ENCODE measurements at places on chromosomes 16 and 17.

DNA sequence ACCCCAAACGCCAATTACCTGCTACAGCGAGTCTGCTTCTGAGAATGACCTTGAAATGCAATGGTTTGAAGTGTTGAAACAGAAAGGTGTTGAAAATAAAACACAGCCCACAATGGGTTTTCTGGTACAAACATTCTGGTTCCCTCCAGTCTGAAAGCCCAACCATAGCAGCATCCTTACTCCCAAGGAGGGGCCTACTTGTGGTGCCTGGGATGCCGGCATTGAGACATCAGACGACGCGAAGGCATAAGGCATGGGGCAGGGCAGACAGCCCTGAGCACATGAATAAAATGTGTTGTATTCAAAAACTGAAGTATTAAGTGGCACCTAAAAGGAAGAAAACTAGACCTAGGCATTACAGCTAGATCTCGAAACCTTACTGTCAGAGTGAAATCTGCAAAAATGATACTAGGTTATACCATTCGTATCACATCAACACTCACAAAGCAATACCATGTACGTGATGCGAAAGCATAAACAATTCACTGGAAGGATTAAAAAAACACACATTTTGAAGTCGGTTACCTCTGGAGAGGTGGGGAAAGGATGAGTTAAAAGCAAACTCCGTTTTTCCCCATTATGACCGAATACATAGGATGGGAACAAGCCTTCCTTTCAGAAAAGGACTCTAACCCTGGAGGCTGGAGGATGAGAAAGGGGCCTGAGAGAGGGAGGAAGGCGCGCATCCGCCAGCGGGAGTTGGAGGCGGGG, 702 bp downstream of the NUDT21 start:
- no peak for DNase-seq

DNA sequence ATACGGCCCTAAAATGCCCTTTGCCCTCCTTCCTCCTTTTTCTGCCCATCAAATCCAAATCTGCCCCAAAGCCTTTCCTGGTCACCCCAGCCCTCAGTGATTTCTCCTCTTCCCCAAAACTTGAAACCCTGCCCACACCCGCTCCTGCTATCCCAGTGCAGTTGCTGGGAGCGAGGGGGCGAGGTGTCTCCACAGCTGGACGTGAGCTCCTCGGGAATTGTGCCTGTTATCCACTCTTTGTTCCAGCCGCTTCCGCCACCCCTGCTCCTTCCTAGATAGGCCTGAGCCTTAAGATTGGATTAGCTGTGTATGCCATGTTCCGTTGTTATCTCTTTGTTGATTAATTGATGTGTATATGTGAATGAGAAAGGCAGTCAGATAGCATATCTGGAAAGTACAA, 2.6 kb upstream of the KRT35 start:
- no peak for DNase-seq

GRCh38 chr17:77474292-77474988, 333.7 kb downstream of the SEC14L1 start:
- DNase-seq: no peak

GRCh38 chr17:31446195-31446967, 54.9 kb downstream of the RAB11FIP4 start:
- DNase-seq: no peak

- no peak for DNase-seq
These were observed 568.3 kb upstream of the ZFHX3 start for GRCh38 chr16:73616166-73616753.

- no peak for DNase-seq
These were observed 9.5 kb downstream of the GRB2 start for GRCh38 chr17:75396025-75396424.

DNA sequence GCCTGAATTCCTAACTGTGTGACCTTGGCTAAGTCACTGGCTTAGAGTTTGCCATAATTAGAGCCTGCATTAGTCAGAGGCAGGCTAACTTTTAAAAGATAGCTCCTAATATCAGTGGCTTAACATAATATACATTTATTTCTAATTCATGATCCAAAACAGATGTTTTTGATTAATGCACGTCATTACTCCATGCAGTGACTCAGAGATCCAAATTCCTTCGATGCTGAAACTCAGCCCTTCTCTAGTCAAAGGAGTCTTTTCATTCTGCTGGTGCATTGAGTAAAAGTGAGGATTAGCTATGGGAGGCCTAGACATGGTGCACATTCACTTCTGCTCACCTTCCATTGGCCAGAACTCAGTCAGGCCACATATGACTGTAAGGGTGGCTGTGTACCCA, 49.8 kb downstream of the IRX3 start:
- DNase-seq: no peak

DNA sequence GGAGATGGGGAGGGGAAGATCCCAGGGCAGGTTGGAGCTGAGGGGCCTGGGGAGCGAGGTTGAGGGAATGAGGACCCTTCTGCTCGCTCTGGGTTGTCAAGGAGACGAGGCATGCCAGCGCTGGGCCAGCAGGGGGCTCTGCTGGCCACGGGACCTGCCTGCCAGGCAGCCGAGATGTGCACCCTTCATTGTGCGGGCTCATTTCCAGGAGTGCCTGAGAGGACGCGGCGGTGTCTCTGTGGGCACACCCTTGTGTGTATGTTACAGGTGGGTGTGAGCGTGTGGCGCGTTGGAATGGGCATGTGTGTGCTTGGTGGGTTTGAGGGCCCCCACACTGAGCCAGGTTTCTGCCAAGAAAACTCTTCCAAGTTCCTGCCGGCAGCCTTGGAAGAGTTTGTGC, 15.9 kb downstream of the ARHGAP23 start:
- no peak for DNase-seq

- no peak for DNase-seq
These were observed 3.8 kb downstream of the FAM83G start for GRCh38 chr17:19000531-19001325.

GRCh38 chr17:50790618-50791017, 23.3 kb upstream of the ANKRD40CL start:
- no peak for DNase-seq

GRCh38 chr17:20955427-20956323, 87.1 kb downstream of the USP22 start:
- DNase-seq: no peak

GRCh38 chr17:72984145-72984925, 108.2 kb downstream of the SLC39A11 start:
- no peak for DNase-seq

GRCh38 chr17:36592316-36592715, 637 bp downstream of the DHRS11 start:
- no peak for DNase-seq

DNA sequence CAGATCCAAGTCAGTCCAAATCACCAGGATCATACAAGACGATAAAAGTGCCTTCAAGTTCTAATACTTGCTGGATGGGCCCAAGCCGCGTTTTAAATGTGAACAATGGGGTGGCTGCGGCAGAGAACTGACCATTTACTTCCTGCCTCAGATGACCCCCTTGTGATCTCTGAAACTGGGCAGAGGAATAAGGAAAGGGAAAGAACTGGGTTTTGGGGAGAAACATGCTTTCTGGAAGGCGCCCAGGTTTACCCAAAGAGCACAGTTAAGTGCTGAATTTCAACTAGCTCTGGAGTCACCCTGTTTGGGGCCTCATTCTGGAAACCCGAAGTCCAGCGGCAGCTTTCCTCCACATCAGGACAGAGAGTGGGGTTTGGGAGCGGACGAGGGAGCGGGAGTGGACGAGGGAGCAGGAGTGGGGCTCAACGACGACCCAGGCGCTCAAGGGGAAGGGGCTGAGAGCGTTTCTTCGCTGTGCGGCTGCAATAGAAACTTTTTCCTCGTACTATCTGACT, 1.6 kb downstream of the FAM20A start:
- no peak for DNase-seq

- no peak for DNase-seq
These were observed 26.6 kb downstream of the OR1D5 start for GRCh38 chr17:3036800-3037199.

GRCh38 chr16:65413861-65414260, 292.0 kb upstream of the CDH11 start:
- DNase-seq: no peak

- DNase-seq: no peak
These were observed 45.9 kb downstream of the SREBF1 start for GRCh38 chr17:17790637-17791464.

DNA sequence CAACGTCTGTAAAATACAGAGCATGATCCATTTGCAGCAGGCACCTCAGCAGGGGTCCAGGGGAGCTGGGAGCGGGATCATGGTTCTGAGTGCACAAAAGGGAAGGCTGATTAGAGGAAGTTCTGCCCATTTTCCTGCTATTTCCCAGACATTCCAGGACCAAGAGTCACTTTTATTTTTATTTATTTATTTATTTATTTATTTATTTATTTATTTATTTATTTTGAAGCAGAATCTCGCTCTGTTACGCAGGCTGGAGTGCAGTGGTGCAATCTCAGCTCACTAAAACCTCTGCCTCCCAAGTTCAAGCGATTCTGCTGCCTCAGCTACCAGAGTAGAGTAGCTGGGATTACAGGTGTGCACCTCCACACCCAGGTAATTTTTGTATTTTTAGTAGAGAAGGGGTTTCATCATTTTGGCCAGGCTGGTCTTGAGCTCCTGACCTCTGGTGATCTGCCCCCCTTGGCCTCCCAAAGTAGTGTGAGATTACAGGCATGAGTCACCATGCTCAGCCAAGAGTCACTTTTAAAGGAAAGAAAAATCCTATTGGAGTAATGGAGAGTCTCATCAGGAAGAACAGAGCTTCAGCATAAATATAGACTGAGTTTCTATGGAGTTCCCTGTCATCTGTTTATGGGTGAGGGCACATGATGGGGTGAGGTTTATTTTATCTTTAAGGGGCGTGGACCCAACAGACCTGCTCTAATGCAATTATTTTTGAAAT, 355.2 kb downstream of the HAPSTR1 start:
- no peak for DNase-seq

DNA sequence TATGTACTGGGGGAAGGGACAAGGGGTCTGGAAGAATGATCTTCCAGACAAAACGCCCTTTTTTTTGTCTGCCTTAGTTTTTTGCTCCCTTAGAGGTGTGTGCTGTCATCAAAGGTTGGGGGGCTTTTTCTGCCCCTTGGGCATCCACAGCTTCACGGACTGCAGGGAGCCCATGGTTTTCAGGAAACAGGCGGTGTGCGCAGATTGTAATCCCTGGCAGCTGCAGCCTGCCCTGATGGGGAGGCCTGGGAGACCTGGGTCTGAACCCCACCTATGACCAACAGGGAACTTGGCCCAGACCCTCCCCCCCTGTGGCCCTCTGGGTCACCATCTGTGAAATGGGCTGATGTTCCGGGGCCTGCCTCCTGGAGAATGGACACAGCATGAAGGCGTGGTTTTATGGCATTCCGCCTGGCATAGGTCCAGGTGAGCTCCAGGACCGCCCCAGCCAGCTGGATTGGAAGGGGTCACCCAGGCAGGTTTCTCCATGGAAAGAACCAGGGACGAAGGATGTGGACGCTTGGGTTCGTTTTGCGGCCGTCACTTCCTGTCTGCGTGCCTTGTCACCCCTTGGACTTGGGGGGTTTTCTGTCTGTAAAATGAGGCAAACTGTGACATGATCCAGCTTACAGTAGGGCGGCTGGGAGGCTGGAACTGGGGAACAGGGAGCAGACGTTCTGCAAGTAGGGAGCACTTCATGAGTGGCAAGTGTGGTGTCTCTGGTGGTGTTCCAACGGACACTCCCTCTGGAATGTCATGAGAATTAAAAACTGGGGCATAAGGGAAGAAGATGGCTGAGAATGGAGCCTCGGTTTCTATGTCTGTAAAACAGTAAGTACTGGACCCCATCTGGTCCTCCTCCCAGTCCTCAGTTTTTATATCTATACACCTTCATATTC, 1.5 kb downstream of the CPNE2 start:
- no peak for DNase-seq

- DNase-seq: no peak
These were observed 1.5 kb downstream of the SLC16A6 start for GRCh38 chr17:68289473-68289872.

GRCh38 chr17:74012465-74012864, 191.0 kb upstream of the RPL38 start:
- no peak for DNase-seq

DNA sequence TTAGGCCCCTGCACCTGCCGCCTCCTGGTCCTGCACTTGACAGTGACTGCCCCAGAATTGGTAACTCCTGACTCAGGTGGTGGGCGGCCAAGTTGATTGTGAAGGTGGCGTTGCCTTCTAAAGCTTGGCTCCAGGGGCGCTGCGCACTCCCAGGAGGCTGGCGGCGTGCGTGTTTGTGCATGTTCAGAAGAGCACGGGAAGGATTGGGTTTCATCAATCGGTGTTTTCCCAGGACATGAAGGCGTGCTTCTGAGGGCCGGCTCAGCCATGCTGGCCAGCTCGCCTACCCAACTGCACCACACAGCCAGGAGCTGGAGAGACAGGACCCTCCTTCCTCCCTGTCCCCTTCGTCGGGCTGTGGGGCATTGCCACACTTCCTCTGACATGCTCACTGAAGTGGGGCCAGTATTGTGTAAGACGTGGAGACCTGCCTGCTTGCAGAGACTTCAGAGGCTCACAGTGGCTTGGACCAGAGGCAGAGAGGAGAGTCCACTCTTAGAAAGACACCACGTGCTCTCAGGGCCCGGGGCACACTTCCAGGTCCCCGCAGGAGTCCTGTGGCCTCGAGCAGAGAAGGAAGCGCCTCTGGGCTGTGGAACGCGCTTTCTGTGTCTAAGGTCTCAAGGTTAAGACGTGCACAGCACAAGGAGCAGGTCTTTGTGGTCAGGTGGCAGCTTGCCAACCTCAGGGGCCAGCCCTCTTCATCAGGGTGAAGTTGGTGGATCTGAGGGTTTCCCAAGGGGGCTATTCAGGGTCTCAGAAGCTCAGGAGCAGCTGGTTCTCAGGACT, 2.8 kb downstream of the RAB40C start:
- no peak for DNase-seq

- no peak for DNase-seq
These were observed 28.0 kb downstream of the OR1D5 start for GRCh38 chr17:3035256-3035967.

GRCh38 chr16:51756447-51757123, 605.5 kb upstream of the SALL1 start:
- no peak for DNase-seq

GRCh38 chr16:24853169-24853824, 7.5 kb downstream of the SLC5A11 start:
- no peak for DNase-seq

- no peak for DNase-seq
These were observed 26.7 kb upstream of the TRAP1 start for GRCh38 chr16:3744018-3744417.

- DNase-seq: no peak
These were observed 37.8 kb downstream of the MSI2 start for GRCh38 chr17:57294101-57294500.

DNA sequence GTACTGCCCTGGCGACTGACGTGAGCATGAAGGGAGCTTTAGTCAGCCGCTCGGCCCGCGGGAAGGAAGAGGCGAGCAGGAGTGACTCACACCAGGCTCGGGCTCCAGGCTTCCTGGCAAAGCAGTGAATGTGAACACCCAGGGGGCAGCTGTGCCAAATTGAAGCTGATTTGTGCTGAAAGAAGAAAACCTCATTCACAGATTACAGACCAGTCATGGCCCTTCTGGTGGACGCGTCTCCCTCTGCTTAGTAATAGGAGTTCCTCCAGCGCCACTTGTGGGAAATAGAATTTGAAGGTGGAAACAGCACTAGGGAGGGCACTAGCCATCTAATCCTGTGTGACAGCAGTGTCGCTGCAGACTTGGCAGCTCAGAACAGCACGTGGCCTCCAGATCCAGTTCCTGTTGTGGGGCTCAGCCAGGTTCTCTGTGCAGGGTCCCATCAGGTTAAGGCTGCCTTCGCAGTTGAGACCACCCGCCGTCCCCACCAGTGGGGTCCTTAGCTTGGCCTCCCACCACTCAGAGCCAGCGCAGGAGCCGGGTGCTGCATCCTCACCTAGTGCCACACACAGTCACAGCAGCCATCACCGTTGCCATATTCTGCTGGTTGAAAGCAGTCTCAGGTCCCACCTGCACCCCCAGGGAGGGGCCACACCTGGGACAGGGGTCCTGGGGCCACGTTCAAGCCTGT, 164.5 kb upstream of the CHMP6 start:
- no peak for DNase-seq

GRCh38 chr16:30778549-30779244, 8.3 kb downstream of the ZNF629 start:
- DNase-seq: no peak
